NCI-H524 treated with DMSO at 0.1 percent for 48 hours (cell line): ENCODE measurements at places on chromosomes 16 and 17.

- DNase-seq = no peak
Measured at GRCh38 chr17:39867880-39868553, at the start of gene ZPBP2. Gene ZPBP2, plus strand, starts transcription at chr17:39868202. Its CDS starts 153 bp downstream, at chr17:39868355.

DNA sequence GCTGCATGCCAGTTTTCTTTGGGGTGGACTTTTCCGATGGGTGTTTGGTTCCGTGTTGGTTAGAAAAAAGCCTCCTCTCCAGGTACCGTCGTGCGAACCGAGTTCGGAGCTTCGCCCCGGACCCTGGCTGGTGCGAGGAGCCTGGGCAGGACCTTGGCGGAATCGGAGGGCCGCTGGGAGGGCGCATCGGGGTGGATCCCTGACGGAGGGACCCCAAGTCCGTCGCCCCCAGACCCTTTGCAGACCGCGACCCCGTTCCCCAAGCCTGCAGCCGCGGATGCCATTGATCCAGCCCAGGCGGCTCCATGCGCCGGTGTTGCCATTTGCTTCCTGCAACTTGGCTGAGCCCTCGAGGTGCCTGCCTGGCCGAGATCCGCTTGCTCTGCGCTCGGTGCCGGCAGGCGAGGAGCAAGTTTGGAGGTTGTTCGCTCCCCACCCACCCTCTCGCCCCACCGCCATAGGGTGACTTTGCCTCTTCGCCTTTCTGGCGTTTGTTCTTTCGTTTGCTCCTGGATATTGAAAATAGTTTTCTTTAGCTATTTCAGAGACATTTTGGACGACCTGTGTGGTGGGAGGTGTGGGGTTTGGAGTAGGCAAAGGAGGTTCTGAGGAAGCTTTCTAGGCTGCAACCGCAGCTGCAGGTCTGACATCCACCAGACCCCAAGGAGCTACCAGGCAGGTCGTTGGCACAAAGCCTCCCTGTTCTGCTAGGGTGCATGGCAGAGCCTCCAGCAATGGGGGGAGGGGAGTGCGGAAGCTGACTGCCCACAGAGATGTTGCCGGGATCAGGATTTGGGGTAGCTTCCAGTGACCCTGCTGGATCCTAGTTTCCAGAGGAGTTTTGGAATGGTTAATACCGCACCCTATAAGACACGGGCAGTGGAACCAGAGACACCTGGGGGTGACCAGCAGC, 58.2 kb downstream of the RAP1GAP2 start:
- DNase-seq = no peak

GRCh38 chr17:60947543-60947942, 269.9 kb downstream of the BCAS3 start:
- no peak for DNase-seq

- DNase-seq = no peak
Measured at GRCh38 chr16:82633964-82634600, 7.3 kb downstream of the CDH13 start.

- DNase-seq = no peak
Measured at GRCh38 chr17:41723801-41724475, 10.5 kb downstream of the HAP1 start.

GRCh38 chr16:83464991-83465390, 342.8 kb upstream of the HSBP1 start:
- no peak for DNase-seq

GRCh38 chr17:17472333-17472920, 4.4 kb upstream of the MED9 start:
- no peak for DNase-seq

DNA sequence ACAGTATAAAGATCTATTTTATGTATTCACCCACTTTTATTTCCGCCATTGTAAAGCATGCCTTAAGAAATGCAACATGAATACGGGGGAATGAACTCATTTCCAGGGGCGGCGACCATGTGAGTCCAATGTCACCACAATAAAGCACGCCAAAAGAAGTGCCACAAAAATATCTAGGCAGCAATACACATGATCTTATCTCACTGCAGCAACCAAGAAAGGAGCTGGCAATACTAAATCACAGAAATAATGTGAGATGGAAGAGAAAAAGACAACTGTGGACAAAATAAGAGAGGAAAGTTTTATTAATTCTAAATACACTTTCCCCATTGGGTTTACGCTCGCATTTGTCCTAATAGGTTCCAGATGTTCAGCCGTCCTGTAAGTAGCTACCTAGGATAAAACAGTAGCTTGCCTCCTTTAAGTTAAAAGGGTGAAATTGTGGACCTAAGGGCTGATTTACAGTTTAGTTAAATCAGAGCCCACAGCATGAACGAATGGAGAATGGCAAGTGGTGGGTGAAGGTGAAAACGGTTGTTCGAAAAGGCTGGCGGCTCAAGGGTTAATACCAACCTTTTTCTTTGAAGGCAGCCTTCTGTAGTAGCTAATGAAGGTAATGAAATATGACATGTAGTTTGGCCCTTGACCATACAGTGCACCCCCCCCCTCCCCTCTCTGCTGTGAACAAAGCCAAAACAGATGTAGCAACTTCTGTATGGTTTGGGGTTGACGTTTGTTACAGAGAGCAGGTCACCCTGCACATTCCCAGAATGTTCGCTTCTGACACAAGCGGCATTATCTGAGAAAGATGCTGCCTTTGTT, 504.2 kb upstream of the PSMD7 start:
- DNase-seq = no peak

GRCh38 chr17:76873856-76874255, 5.7 kb downstream of the MGAT5B start:
- DNase-seq = peak; percentile 87
